ENCODE measurements at places on chromosomes 3 and 15. TPM values are rescaled to one million over a fixed set of nuclear protein-coding genes. Genes with fewer than 3 reads are reported as not detected.

The SLC28A1 gene
- total RNA-seq, result 1.9 TPM

The IL17RD gene
- total RNA-seq, result 0.97 TPM

The FAN1 gene
- total RNA-seq, result 25.3 TPM

The KLHL24 gene
- 94.5 TPM for total RNA-seq

The GRK7 gene
- total RNA-seq, result 0.16 TPM

The CPB1 gene
- 0.88 TPM for total RNA-seq

The IGSF11 gene
- 4.5 TPM for total RNA-seq

The JAGN1 gene
- total RNA-seq, result 44.4 TPM

The TIGIT gene
- total RNA-seq, result not detected

The MORC1 gene
- not detected for total RNA-seq

The EFCC1 gene
- total RNA-seq, result 1.5 TPM

The LSM3 gene
- 11.1 TPM for total RNA-seq

The ALPK3 gene
- total RNA-seq, result 364 TPM

The KLF13 gene
- total RNA-seq, result 24.5 TPM

The CEP19 gene
- total RNA-seq, result 0.30 TPM

The STRA6 gene
- not detected for total RNA-seq

The DHX30 gene
- total RNA-seq, result 43.3 TPM

The PPM1L gene
- total RNA-seq, result 66.0 TPM

The ACAN gene
- total RNA-seq, result 0.17 TPM

The ABHD6 gene
- total RNA-seq, result 5.0 TPM

The FAM107A gene
- total RNA-seq, result 19.0 TPM

The LEO1 gene
- total RNA-seq, result 10.2 TPM

The APBA2 gene
- total RNA-seq, result not detected

Measured in psoas muscle (tissue), 8 donors.